Stimulated activated CD8-positive, alpha-beta memory T cell treated with anti-CD3 and anti-CD28 coated beads, Interleukin-2, amount 100 ng/mL, for 1 hour (primary cell): ENCODE measurements at places on chromosomes 6 and 20.

DNA sequence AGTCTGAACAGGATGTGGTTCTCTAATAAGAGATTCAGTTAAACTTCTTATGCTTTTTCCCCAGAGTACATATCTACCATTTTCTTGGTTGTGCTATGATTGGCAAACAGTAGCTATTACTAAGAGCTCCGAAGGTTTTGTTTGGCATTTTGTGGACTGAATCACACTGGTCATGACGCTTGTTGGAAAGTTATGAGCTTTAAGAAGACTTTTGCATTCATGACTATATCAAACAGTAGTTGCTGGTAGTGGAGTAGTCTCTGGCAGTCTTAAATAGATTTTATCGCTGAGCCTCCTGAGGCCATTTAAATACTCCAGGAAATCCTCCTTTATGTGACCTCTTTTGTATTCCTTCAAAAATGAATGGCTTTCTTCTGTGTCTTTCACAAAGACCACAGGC, 40.8 kb downstream of the CCDC170 start:
- DNase-seq: no peak

- no peak for DNase-seq
These were observed 12.9 kb upstream of the ZNF343 start for GRCh38 chr20:2521369-2522305.

- no peak for DNase-seq
These were observed 506 bp downstream of the RGS17 start for GRCh38 chr6:153130515-153131036.

GRCh38 chr20:431012-431904, 23.2 kb downstream of the RBCK1 start:
- no peak for DNase-seq

DNA sequence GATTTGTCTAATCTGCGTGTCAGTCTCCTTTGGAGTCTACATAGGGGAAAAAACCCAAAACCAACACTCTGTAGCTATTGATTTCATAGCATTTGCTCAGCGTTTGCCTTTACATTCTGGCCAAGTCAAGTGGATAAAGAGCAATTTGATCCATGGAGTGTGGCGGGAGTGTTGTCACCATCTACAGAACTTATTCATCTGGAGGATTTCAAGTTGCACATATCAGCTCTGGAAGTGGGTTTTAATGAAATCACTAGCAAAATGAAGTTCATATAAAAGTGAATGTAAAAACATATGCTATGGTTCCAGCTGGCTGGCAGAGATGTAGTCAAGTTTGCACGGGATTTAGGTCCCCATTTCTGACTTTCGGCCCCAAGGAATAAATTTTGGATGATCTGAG, 219.7 kb upstream of the SUPT3H start:
- no peak for DNase-seq

DNA sequence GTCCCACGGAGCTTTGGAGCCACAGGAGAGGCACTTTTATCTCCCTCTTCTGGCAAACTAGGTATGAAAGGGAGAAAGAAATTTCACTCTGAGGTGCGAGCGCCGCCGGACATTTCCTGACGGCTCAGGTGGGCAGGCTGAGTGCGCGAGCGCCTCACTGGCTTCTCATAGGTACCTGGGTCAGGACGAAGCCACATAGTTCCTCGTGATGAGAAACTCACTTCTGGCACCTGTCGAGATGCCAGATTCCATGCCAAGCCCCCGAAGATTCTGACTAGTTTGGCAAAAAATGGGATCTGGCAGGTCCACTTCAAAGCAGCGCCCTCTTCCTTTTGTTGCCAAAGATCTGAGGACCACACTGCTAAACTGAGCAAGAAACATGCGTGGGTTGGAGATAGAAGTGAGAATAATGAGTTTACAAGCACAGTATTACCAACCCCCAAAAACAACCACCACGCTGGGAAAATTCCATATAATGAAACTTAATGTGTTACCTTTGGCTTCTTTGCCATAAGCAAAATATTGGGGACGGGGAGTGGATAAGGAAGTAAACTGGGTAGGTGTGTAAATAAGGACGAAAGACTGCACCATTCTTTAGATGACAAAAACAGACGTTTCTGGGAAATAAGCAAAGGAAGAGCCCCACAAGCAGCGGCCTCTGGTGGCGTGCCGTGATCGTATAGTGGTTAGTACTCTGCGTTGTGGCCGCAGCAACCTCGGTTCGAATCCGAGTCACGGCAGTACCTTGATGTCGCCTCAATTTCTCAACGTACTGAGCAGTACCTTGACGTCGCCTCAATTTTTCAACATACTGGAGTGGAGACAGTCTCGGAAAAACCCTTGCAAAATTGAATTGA, 89.8 kb upstream of the PRSS16 start:
- peak; percentile 67 for DNase-seq

DNA sequence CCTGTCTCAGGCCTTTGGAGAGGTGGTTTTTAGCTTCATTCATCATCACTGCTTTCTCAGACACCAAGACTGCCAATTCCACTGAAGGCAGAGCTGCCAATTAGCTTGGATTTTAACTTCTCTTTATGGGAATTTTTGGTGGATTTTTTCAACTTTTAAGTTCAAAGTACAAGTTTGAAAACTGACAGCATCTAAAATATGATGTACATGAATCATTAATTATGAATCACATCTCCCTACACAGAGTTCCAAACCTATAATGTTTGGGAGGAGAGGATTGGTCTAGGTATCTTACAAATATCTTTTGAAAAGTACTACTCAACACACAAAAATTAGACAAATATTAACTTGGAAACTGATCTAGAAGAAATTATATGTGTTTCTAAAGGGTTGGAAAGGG, 25.5 kb downstream of the CNKSR3 start:
- no peak for DNase-seq

DNA sequence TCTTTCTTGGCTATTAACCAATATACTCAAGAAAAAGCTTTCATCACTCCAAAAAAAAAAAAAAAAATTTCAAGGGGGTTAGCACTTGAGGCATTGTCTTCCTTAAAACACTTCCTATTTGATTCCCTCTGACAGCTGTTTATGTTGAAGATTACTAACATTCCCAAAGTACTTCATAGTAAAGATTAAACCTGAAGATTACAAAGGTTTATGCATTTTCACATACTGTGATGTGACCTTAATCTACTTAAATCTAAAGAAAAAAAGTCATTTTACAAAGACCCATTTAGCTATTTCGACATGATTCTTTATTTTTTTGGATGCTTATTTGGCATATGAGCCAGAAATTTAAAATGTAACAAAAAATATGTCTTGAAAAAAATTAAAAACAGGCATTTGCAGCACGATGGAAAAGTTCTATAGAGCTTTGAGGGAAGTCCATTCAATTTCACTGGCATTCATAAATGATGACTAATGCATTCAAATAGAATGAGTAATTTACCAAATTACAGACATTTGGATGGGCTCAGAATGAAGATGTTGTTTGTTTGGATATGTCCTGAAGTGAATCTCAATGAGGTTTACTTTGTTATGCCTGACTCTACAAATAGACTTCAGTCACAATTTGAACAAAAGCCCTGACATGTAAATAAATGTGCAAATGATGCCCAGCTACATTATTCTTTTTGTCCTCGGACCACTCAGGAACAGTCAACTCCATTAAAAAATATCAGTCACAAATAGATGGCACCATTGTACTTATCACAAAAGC, 674.6 kb upstream of the MARCKS start:
- DNase-seq: no peak
